ENCODE measurements at places on chromosomes 5 and 9.

DNA sequence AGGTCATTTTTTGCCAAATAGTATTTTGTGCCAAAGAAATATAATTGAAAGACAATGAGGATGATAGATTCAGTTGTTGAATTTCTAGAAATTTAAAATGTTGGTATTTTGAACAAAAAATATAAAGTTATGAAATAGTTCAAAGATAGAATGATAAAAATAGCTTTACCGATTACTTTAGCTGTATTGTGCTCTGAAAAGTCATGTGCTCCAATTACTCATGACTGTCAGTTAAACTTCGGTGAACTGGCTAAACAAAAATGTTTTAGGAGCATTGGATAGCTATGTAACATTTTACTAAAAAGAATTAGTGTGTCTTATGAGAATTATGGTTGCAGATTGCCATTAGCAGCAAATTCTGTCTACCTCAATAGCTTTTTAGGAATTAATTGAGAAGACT, 177.3 kb upstream of the VCAN start:
- DNase-seq = no peak

DNA sequence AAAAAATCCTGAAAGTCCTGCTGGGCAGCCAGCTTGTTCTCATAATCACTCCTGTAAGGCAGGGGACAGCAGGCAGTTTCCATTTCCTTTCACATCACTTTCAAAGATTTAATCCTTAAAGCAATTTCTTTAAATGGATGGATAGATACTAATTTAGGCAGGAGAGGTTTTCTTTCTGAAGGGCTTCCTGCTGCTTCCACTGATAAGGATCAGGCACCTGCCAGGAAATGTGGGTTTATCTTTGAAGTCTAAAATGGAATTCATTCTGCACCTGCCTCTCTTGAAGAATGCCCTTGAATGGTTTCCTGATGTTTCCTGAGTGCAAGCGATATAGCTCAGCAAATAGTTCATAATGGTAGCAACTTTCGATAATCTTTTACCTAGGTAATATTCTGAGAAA, 64.5 kb downstream of the STARD4 start:
- no peak for DNase-seq

GRCh38 chr5:113027015-113027414, 50.4 kb downstream of the DCP2 start:
- no peak for DNase-seq

DNA sequence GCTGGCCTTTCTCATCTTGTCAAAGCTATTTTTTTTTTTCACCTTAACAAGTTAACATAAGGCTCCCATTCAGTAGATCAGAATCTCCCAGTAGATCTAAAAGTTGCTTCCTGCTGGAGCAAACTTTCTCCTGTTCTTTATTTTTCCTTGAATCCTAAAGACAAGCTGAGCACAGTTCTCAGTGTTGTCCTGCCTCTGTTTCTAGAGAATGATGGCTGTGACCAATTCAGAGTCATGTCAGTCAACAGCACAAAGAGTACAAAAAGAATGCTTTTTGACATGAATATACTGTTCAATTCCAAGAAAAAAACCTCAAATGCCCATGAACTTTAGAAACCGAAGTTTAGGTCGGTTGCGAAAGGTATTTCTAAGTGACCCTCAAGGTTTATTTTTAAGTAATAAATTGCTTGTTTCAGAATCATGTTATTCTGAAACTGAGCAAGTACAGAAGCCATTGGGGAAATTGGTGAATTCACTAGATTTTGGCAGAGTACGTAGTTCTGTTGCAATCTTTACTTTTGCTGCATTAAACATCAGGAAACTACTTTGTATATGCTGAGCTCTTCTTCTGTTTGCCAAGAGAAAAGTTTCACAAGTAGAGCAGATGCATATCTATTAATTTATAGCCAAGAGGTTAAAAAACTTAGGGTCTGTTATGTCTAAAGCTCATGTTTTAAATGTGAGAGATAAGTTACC, 161.7 kb upstream of the RPS23 start:
- no peak for DNase-seq

GRCh38 chr9:100505564-100506159, 32.7 kb downstream of the TMEFF1 start:
- DNase-seq = no peak

DNA sequence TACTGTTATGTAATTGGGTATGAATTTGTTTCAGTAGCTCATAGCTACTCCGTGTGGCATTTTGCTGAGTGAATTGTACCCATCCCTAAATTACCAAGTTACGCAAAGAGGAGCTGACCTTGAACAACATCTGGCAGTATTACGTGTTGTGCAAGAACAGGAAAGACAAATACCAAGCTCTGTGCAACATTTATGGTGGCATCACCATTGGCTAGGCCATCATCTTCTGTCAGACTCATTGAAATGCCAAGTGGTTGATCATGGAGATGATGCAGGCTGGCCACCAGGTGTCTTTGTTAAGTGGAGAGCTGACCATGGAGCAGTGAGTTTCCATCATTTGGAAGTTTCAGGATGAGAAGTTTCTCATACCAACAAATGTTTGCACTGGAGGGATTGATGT, 15.0 kb downstream of the ZSWIM6 start:
- no peak for DNase-seq

DNA sequence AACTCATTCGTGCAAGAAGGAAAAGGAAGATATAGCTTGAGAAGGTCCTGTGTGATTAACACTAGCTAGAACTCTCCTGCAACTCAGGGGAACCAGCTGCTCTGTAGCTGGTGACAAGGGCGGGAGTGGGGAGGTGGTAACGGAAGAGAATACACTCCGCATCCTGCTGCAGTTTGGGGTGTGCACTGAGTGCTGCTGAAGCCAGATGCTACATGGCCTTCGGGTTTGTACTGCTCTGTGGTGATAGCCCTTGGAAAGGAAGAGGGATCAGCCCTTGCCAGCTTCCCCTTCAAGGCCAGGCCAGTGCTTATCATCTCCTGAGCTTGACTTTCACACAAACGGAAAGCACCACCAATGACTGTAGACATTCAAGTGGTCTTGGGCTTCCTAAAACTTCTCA, 34.3 kb downstream of the FRMD3 start:
- no peak for DNase-seq

DNA sequence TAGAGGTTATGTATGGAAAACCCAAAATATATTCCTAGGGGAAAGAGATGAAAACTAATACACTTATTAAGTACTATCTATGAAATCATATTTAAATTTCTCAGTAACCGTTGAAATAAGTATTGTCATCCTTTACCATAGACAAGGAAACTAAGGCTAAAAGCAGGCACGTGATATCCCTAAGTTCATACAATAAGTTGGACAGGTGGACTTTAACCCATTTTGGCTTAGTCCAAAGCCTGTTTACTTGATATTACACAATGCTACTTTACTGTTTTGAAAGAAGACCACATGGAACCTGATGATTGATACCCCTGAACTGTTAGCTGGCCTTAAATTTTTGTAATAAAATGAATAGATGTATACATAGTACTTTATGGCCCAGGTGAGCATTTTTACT, 3.5 kb downstream of the NFX1 start:
- DNase-seq = no peak

DNA sequence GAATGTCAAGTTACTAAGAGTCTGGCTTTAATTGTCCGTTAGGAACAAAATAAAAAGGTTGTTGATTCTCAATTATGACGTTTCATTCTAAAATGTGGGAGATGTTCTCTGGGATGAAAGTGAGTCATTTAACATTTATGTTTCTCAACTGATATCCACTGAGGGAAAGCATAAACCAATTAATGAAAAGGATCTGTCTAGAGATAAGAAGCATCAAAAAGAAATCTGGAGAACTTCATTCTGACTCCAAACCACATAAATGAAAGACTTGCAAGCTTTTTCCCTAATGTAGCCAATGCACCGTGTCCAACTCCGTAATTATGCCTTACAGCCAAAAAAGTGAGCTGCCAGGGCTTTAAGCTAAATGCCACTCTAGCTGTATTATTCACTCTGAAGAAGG, 654.2 kb downstream of the TLE1 start:
- no peak for DNase-seq

GRCh38 chr9:23220957-23221356, 605.1 kb downstream of the ELAVL2 start:
- DNase-seq = peak; percentile 16

DNA sequence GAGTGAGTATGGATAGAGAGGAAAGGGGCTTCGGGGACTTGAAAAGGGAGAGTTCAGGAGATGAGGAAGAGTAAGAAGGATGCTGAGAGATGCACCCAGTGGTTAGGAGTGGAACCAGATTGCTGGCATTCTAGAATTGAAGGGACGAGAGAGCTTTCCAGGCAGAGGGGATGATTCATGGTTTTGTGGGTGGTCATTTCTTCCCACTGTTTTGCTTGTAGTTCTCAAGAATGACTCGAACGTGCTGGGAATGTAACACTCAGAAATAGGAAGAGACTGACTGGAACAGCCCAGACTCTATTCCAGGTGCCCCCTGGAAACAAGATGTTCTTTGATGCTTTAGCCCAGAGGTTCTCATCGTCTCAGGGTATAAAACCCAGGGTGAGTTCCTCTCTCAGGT, 294.2 kb downstream of the ICE1 start:
- DNase-seq = no peak

GRCh38 chr5:138663009-138663408, 87.8 kb upstream of the HSPA9 start:
- no peak for DNase-seq
